T47D (cell line): ENCODE measurements at places on chromosomes 11 and 22.

- peak; percentile 92 for DNase-seq
Observed at GRCh38 chr22:23521441-23522113, 58.5 kb downstream of the IGLL1 start.

GRCh38 chr11:6523253-6523652 is 26.2 kb downstream of the DNHD1 start:
- peak; percentile 36 for DNase-seq

DNA sequence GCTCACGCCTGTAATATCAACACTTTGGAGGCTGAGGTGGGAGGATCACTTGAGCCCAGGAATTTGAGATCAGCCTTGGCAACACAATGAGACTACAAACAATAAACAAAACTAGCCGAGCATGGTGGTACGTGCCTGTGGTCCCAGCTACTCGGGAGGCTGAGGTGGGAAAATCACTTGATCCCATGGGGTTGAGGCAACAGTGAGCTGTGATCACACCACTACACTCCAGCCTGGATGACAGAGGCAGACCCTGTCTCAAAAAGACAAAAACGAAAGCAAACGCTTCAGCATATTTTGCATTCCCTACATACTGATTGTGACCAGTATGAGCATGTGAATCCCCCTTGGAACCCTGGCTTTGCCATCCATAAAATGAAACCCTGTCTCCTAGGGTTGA is 33.9 kb upstream of the MN1 start:
- no peak for DNase-seq

GRCh38 chr11:79691445-79691844 is 250.6 kb upstream of the TENM4 start:
- no peak for DNase-seq

DNA sequence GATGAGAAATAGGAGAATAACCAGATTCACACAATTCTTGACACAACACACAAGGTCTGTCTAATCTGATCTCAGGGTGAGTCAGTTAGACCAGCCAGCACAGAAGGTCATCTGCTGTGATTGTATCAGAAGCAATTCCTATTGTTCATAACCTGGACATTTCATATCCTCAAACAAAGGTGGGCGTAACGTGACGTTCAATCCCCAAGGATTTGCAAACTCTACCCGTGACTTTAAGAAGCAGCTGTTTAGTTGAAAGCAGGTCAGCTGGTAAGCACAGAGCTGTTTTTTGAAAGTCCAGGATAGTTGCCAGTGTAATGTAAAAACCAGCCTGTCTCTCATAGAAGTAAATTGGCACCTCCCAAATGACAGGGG is 385.1 kb downstream of the DCDC1 start:
- no peak for DNase-seq

GRCh38 chr11:103546236-103546635 is 437.0 kb downstream of the DYNC2H1 start:
- no peak for DNase-seq

- DNase-seq = peak; percentile 55
Observed at GRCh38 chr11:90310210-90310609, 87.4 kb upstream of the CHORDC1 start.

GRCh38 chr22:49198705-49199084 is 629.0 kb downstream of the BRD1 start:
- DNase-seq = no peak

DNA sequence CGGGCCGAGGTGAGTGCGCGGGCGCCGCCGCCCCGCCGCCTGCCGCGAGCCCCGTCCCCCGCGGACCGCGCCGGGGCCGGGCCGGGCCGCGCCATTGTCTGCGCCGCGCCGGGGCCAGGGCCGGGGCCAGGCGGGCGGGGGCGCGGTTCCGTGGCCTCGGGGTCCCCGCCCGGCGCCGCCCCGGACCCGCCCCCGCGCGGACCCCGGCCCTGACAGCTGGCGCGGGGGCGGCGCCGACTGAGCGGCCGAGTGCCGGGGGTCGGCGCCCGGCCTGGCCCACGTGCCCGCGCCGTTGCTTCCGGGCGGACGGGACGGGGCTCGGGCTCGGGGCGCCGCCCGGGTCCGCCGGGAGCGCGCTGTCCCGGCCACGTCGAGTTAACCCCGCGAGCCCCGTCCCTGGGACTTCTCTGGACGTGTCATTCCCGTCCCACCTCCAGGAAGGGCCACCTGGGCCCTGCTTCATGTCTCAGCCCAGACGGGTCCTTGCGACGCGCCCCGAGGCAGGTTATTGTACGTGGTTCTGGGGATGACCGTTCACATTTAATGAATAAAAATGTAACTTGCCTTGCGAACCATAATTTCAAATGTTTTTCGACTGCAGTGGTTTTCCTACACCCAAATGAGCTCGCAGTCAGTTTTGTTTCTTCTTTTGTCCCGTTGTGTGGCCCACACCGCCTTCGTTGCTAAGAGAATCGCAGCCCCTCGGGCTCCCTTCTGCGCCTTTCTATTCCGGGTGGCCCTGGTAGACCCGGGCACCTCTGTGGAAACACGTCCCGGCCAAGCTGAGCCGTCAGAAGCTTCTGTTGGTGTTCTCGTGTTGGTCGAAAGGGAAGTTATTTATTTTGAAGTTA is 562 bp downstream of the ZBED4 start:
- DNase-seq = no peak

- DNase-seq = no peak
Observed at GRCh38 chr11:4983841-4984240, 10.8 kb upstream of the OR51L1 start.

DNA sequence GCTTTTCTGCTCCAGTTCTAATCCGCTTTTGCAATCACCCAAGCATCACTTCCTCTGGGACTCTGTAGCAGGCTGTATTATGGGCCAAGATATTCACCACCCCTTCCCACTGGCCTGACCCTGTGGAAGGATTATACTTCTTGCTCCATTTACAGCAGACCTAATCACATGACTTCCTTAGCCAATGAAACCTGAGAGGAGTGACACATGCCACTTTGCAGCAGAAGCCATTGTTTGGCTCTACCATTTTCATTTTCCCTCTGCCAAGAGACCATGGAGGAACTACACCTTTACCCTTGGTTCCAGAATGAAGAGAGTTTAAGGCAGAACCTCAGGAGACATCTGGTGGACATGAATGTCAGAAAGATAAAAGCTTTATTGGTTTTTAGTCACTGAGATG is 134.9 kb upstream of the HSD17B12 start:
- no peak for DNase-seq

GRCh38 chr22:44869196-44869595 is 116.8 kb downstream of the ARHGAP8 start:
- no peak for DNase-seq

DNA sequence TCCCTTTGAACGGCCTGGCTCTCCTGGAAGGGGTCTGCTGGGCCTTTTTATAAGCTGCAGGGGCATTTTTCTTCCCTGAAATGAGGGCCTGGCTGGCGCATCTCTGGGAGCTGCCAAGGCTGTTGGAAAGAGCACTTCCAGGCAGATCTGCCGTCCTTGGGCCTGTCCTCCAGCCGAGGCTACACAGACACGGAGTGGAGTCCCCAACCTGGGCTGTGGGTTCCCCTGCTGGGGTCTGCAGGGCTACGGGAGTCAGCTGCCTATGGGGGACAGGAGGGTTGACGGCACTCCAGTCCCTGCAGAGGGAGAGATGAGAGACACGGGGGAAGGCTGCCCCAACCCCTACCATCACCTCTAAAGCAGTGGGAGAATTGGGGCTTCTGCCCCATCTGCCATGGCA is 606.6 kb downstream of the TBC1D22A start:
- no peak for DNase-seq
